ENCODE measurements at places on chromosomes 6 and 20. TPM values are rescaled to one million over a fixed set of nuclear protein-coding genes. Genes with fewer than 3 reads are reported as not detected.

DNA sequence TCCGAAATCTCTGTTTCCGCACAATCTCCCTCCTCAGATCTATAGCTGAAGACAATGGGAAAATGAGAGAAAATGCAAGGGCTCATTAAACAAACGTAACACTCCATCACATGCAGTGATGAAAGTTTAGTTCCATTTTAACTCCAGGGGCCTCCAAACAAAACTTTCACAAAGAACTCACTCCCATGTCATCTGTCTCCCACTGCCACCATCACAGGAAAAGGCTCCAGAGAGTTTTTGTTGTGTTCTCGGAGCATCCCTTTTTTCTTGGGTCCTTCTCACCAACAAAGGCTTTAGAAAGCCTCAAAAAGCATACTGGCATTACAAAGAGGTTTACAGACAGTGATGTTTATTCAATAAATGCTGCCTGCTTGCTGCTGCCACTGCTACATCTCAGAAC lies 339.6 kb downstream of the TPBG start:
- no peak for DNase-seq
- H3K4me1 ChIP-seq: no peaks in the 10 kb centered on the region
- no peak overlapping the region for H3K4me3 ChIP-seq
- no peaks in the 10 kb centered on the region for H3K36me3 ChIP-seq
- no peak overlapping the region for H3K27ac ChIP-seq

DNA sequence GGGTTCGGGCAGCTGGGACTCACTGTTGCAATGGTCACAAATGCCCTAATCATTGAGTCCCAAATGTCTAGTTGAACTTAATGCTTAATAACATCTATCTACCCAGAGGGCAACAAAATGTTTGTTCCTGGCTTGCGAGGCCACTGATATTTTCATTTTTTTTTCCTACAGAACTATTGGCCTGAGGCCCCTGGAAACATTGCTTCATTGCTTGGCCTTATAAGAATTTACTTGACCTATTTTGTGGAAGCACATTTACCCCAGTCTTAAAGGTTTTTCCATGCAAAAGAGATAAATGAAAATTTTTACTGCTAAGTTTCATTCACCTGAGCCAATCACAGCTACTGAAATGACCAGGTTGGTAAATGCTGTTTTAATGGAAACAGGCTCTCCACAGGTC lies 133.1 kb upstream of the RIPOR2 start:
- no peak for DNase-seq
- H3K27me3 ChIP-seq: no peaks in the 10 kb centered on the region
- H3K27ac ChIP-seq: no peak overlapping the region
- no peaks in the 10 kb centered on the region for H3K36me3 ChIP-seq
- no peak overlapping the region for H3K4me3 ChIP-seq

GRCh38 chr6:170089963-170090362 lies 200.9 kb downstream of the DLL1 start:
- no peaks in the 10 kb centered on the region for H3K4me1 ChIP-seq
- H3K27ac ChIP-seq: no peak overlapping the region
- H3K4me3 ChIP-seq: no peak overlapping the region
- no peak for DNase-seq
- H3K27me3 ChIP-seq: no peaks in the 10 kb centered on the region

- H3K27ac ChIP-seq: no peak overlapping the region
- H3K4me3 ChIP-seq: no peak overlapping the region
These were observed 71.9 kb downstream of the GJA10 start for GRCh38 chr6:89966228-89966544.

- peak overlapping the region; percentile 67 for H3K27ac ChIP-seq
- peaks cover 10% of the 10 kb centered on the region for H3K4me1 ChIP-seq
- peak; percentile 66 for DNase-seq
- no peaks in the 10 kb centered on the region for H3K36me3 ChIP-seq
- H3K4me3 ChIP-seq: peak overlapping the region; percentile 30
These were observed 57.4 kb upstream of the CEP85L start for GRCh38 chr6:118708744-118709143.

DNA sequence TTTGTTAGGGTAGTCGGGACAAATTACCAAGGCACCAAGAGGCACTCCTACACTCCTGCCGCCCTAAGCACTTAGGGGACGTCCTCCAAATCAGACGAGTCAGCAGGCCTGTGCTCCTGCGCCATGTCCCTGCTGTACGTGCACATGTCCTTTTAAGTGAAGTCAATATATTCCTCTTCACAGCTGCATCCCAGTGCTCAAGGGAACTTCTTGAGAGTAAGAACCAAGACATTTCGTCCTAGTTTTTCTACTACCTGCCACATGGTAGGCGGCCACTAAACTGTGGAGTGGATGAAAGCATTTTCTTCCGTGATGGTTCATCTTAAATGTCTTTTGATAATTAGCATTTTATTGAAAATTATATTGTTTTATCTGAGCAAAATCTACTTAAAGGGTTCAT lies 100.7 kb downstream of the RPP40 start:
- H3K27ac ChIP-seq: no peak overlapping the region
- no peak for DNase-seq
- H3K4me3 ChIP-seq: no peak overlapping the region
- H3K4me1 ChIP-seq: peaks cover 13% of the 10 kb centered on the region
- H3K27me3 ChIP-seq: no peaks in the 10 kb centered on the region
- H3K36me3 ChIP-seq: peaks cover 13% of the 10 kb centered on the region

DNA sequence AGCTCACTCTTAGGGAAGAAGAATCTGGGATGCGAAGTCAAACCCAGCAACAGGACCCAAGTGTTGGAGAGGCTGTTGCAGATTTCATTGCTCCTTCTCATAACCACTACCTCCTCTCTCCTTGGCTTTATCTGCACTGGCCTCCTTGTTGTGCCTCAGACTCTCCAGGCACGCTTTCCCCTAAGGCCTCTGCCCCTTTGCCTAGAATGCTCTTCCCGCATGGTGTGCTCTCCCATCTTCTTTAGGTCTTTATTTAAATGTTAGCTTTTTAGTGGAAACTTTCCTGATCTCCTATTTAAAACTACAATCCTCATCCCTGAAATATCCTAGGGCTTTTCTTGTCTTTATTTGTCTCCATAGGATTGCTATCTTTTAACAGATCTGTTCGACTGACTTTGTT lies 94.9 kb upstream of the TMEM30A start:
- no peak overlapping the region for H3K27ac ChIP-seq
- no peaks in the 10 kb centered on the region for H3K36me3 ChIP-seq

DNA sequence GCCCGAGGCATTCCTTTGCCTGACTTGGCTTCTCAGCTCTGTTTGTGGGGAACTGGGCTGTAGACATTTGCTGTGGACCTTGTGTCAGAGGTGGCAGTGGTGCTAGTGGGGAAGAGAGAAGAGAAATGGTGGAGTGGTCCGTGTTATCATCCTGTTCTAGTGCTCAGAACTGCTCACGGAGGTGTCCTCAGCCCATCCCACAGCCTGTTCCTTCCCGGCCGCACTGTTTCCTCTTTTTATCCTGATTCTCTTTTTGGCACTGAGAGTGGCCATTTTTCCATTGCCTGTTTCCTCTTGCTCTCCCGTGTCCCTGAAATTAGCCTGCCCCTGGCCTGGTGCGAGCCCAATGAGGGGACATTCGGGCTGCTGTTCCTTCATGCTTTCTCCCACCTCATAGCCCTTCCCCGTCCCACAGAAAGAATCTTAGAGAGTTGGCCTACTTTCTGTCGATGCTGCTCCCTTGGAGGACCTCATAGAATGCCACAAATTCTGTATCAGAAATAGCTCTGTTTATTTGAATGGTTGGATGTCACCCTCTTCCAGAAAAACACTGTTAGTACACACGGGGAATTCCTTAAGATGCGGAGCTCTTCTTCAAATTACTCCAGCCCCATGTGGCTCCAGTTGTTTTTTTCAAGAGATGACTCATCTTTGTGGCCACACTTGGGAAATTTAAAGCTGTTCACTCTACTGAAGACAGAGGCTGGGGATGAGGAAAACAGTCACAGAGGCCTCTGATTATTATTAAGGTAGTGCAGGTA lies 26.1 kb downstream of the FARS2 start:
- peak; percentile 88 for DNase-seq
- H3K4me3 ChIP-seq: no peak overlapping the region
- no peaks in the 10 kb centered on the region for H3K27me3 ChIP-seq
- H3K4me1 ChIP-seq: peaks cover 8% of the 10 kb centered on the region
- H3K36me3 ChIP-seq: no peaks in the 10 kb centered on the region
- no peak overlapping the region for H3K27ac ChIP-seq

- H3K4me1 ChIP-seq: no peaks in the 10 kb centered on the region
- H3K36me3 ChIP-seq: no peaks in the 10 kb centered on the region
- H3K27me3 ChIP-seq: peaks cover 7% of the 10 kb centered on the region
- H3K4me3 ChIP-seq: no peak overlapping the region
- H3K27ac ChIP-seq: no peak overlapping the region
- DNase-seq: no peak
These were observed 57.7 kb downstream of the PPP1R14C start for GRCh38 chr6:150200428-150201100.

ADGRB3 gene
- not detected for total RNA-seq

GRCh38 chr6:129786548-129786947 lies 74.6 kb downstream of the TMEM244 start:
- H3K36me3 ChIP-seq: no peaks in the 10 kb centered on the region
- H3K27ac ChIP-seq: no peak overlapping the region
- peak; percentile 49 for DNase-seq
- H3K4me3 ChIP-seq: no peak overlapping the region
- H3K4me1 ChIP-seq: peaks cover 4% of the 10 kb centered on the region

DNA sequence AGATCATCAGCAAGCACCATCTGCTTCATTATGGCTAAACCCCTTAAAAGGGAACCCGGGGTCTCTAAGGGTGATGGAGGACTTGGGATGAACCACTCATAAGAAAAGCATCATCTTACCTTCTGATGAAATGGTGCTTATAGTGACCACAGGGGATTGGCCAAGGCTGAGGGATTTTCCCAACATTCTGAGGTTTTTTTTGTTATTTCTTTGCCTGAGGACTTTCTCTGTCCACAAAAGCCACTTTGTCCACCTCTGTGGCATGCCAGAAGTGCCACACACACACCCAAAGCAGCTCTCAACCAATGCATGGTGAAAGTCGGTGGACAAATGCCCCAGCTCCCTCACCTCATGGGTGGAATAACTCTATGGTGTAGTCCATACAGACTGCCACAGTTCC lies 79.3 kb upstream of the TOP1 start:
- H3K36me3 ChIP-seq: no peaks in the 10 kb centered on the region
- no peak overlapping the region for H3K27ac ChIP-seq
- no peaks in the 10 kb centered on the region for H3K4me1 ChIP-seq
- DNase-seq: no peak
- H3K27me3 ChIP-seq: no peaks in the 10 kb centered on the region
- no peak overlapping the region for H3K4me3 ChIP-seq

GRCh38 chr20:19588241-19588640 lies 169.8 kb upstream of the RIN2 start:
- no peaks in the 10 kb centered on the region for H3K27me3 ChIP-seq
- no peak for DNase-seq
- no peak overlapping the region for H3K4me3 ChIP-seq
- no peaks in the 10 kb centered on the region for H3K4me1 ChIP-seq
- no peak overlapping the region for H3K27ac ChIP-seq

- H3K27ac ChIP-seq: no peak overlapping the region
- no peaks in the 10 kb centered on the region for H3K36me3 ChIP-seq
- no peak overlapping the region for H3K4me3 ChIP-seq
- no peaks in the 10 kb centered on the region for H3K27me3 ChIP-seq
- H3K4me1 ChIP-seq: no peaks in the 10 kb centered on the region
- no peak for DNase-seq
These were observed 159.4 kb upstream of the SULF2 start for GRCh38 chr20:47944682-47945081.

BLOC1S5 gene
- 18.3 TPM for total RNA-seq

DNA sequence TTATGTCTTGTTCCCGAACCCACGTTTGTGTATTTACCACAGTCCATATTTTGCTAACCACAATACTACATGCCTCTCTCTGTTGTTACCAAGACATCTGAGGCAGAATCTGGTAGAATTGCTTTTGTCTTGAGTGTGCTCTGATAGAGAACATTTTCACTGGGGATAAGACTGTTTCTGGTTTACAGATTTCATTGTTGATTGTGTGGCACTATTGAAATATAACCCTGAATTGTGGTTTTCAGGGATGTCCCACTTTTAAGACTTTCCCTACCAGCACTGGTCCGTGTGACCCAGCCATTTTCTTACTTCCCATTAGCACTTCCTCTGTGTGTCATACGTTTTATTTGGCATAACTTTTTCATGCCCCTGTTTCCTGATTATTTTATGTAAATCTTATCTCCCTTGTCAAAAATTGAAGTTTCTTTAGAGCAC lies 12.2 kb downstream of the NCOA7 start:
- H3K4me3 ChIP-seq: no peak overlapping the region
- no peak overlapping the region for H3K27ac ChIP-seq
- H3K36me3 ChIP-seq: no peaks in the 10 kb centered on the region
- peaks cover 11% of the 10 kb centered on the region for H3K4me1 ChIP-seq
- peak; percentile 37 for DNase-seq

BPIFB1 gene
- not detected for total RNA-seq

Data from IMR-90 (cell line).